ENCODE measurements at places on chromosomes 6 and 20. TPM values are rescaled to one million over a fixed set of nuclear protein-coding genes. Genes with fewer than 3 reads are reported as not detected.

Gene GTSF1L
- total RNA-seq: not detected

Gene HSD17B8
- 7.4 TPM for total RNA-seq

Gene GSTA1
- 0.28 TPM for total RNA-seq

Gene PRDM13
- total RNA-seq: not detected

Gene ZSCAN23
- 1.6 TPM for total RNA-seq

Gene ADGRG6
- 259 TPM for total RNA-seq

Gene TNFAIP3
- 15.0 TPM for total RNA-seq

Gene SLC17A1
- not detected for total RNA-seq

Gene SAMD10
- 8.8 TPM for total RNA-seq

Gene PFDN6
- 101 TPM for total RNA-seq

Gene C20orf144
- total RNA-seq: not detected

GRCh38 chr20:62060631-62061541 is 4.8 kb downstream of the TAF4 start:
- DNase-seq: no peak

DNA sequence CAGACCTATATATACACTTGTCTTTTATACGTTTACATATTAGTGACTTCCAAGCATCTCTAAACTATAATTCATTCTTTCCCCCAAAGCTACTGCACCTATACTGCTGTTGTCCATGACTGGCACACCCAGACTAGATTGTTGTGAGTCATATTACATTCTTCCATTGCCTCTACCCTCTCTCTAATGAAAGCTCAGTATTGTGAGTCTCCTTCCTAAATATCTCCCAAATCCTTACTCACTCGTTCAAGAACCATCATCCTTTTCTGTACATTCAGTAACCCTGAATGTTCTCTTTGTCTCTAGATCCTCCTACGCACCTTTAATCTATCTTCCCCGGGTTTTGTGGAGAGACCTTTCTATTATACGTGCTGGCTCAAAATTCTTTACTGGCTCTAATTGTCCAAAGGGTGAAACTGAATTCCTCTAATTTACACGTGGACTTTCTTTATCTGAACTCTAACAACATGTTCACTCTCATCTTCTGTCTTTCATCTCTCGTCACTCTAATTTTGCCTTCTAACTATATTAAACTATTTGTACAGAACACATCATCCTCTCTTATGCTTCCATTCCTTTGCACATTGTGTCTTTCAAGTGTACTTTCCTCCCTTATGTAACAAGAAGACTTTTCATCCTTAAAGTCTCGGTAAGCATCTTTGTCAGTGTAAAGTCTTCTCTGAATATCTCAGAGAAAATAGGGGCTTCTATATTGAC is 109.3 kb downstream of the IBTK start:
- DNase-seq: no peak

DNA sequence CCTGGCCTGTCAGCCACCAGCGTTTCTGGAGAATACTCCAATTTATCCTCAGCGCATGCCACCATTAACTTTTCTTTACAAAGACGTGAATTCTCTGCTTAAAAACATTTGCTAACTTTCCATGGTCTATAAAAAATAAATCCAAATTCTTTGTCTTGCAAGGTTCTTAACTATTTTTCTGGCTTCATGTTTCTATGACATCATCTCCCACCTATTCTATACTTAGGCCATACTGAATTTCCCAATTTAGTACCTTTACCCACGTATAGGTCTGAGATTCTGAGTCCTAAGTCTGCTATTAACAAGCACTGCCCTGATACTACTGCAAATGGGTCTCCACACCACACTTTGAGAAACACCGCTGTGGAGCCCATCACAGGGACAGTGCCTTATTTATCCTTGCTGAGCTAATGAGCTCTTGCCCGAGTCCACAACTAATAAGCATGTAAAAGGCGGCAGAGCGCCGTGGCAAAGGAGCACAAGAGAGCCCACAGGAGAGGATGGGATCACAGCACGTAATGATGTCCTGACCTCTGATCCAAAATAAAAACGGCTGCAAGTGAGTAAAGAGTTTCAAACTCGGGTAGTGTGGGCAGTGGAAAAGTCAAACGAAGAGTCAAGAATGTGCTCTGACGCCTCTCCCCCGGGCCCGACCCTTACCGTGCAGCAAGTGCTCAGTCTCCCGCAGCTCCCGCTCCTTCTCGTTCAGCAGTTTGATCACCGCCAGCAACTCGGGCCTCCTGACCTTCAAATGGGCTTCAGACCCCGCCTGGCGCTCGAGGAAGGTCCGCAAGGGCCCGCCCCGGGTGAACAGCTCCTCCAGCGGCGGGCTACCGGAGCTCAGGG is 519 bp downstream of the MTRF1L start:
- no peak for DNase-seq

GRCh38 chr20:14375416-14375985 is 38.1 kb upstream of the FLRT3 start:
- DNase-seq: no peak

DNA sequence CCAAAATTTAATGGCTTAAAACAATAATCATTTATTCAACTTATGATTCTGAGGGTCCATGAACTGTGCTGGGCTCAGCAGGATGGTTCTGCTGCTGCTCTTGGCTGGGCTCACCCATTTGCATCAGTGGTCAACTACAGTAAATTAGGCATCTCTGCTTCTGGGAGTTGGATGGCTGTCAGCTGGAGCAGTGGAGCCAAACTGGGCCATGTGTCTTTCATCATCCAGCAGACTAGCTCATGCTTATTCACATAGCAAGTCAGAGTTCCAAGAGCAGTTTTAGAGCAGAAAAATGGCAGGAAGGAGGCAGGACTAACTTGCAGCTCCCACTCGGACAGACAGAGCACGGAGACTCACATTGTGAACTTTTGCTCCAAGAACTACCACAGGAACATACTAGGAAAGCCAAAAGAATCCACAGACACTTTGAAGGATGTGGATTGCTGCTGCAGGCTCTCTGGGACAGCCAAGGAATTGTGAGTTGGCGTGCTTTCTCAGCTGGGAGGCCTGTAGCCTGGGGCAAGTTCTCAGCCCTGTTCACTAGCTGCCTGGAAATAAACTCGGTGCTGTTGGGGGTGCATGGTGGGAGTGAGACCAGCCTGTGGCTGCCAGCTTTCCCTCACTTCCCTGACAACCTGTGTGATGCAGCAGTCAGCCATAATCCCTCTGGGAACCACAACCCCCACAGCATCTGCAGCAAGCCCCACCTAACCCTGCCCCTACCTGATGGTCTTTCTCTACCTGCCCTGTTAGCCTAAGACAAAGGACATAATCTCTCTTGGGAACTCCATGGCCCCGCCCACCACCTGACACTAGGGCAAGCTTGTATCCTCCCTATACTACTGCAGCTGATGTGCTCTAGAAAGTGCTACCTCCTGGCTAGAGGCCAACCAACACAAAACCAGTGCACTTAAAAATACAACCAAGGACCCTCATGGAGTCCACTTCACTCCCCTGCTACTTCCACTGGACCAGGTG is 129.0 kb downstream of the JPH2 start:
- DNase-seq: no peak

DNA sequence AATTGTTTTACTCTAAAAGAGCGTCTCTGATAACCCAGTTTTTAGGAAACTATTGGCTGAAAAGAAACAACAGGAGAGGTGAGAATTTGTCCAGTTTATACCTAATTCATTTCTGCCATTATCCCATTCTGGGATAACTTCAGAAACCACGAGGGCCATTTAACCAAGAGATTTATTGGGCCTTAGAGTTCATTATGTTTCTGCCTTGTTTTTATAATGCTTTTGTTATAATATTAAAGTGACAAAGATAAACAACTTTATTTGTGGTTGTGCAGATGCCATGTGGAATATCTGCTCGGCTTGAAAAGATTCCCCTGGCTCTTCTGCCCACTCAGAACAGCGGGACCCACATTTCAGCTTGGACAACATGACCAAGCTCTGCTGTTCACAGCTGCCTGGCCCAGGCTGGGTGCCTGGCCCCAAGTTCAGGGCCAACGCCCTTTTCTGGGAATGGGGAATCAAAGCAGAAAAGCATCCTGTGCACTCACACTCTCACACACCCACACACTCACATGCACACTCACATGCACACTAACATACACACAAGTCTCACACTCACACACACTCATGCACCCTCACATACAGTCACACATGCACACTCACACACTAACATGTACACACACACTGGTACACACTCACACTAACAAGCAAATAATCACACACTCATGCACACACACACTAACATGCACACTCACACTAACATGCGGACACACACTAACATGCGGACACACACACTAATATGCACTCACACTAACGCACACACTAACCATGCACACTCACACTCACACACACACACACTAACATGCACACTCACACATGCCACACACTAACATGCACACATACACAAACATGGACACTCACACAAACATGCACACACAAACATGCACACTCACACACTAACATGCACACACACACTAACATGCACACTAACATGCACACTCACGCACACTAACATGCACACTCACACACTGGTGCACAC is 86.7 kb upstream of the NEDD9 start:
- no peak for DNase-seq

DNA sequence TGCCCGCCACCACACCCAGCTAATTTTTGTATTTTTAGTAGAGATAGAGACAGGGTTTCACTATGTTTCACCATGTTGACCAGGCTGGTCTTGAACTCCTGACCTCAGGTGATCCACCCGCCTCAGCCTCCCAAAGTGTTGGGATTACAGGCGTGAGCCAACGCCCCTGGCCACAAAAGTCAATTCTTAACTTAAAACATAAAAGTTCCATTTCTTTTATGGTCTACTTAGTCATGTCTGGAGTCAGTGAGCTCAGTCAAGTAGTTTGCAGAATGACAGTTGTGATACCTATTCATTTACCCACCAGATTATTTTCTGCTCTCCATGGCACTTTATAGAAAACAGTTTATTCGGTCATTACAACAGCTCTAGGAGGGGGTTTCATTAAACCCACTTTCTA is 103.1 kb upstream of the ESR1 start:
- no peak for DNase-seq

GRCh38 chr6:18186540-18187250 is 31.5 kb downstream of the KDM1B start:
- DNase-seq: no peak

DNA sequence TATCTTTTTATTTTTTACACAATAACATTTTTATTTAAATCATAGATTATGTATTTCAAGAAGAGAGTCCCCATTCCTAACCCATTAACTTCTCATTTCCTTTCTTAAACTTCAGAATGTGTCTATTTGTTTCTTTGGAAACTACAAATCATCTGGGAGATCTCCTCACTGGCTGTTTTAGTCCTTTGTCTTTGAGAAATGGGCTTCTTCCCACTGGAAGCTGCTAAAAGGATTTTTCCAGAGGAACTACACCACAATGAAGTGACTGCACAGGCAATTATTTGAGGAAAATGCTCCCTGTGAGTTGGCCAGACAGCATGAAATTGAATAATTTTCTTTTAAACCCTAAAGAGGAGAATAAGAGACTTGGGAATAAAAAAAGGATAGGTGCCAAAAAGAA is 119.1 kb downstream of the TENT5A start:
- no peak for DNase-seq

DNA sequence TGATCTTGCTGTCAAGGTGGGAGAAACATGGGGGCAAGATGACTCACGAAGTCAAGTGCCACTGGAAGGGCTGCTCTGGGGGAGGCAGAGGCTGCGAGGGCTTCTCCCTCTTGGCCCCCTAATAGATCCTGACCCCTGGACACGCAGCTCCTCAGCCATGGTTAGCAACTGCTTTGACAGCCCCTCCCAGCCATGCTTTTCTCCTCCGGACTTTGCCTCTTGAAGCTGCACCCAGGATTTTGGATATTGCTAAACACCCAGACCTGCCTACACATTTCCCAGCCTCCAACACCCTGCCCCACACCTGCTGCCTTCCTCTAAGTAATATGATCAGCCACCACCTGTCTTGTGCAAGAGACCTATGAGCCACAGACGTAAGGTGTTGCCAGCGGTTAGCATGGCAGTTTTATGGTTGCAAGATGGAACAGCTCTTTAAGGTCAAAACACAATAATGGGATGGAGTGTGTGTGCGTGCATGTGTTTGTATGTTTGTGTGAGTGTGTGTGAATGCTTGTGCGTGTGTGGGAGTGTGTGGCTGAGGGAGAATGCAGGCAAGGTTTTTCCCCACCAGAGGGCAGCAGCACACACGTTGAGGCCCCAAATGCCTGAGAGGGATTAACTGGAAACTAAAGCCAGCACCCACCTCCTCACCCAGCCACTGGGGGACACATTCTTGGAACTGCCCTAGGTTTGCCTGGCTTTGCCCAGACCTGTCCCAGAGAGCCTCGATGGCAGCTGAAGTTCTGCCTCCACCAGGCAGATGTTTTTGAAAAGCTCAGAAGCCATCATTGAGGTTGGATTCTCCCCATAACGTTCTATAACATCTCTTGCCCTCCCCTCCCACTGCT is 2.5 kb downstream of the IP6K3 start:
- peak; percentile 58 for DNase-seq

DNA sequence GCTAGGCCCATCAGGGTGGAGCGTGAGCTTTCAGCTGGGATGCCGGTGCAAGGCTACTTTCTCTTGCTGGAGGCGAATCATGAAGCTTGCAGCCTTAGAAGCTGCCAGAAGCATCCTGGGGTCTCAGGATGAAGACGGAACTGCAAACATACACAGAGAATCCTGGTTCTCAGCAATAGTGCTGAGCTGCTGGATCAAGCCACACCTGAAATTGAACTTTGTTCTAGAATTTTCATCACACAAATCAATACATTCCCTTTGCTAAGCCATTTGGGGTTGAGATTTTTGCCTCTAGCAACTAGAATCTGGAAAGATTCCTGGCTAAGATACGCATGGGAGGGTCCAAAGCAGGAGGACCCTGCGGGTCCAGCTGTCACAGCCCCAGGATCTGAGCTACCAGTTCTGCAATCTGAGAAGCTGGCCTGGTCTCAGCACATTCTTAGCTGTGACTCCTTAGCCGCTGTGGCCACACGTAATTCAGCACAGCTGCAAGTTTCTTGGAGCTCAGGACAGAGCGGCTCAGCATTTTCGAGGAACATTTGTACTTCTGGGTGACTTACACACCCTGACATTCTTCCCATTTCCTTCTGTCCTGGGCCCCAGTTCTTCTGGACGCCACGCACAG is 6.6 kb upstream of the ARFGAP1 start:
- DNase-seq: no peak

- DNase-seq: no peak
Measured at GRCh38 chr20:41174782-41175181, 37.4 kb downstream of the PLCG1 start.

DNA sequence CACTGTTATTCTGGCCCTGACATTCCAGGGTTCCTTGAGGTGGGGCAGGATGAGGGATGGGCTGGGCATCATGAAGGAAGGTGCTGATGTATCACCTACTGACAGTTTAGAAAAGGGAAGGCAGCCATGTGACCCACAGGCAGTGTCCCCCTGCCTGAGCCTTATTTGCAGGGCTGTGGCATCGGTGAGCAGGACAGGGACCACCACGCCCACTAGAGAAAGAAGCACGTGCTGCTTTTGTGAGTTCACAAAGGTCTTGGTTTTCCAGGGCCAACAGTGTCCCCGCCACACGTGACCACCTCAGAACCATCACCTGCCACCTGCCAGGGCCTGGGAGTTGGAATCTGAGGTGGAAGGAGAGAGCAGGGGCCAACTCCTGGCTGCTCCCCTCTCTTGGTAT is 43.5 kb upstream of the SCRT2 start:
- DNase-seq: no peak

GRCh38 chr20:64228751-64229506 is 26.6 kb upstream of the PCMTD2 start:
- DNase-seq: no peak
